Renal pelvis (tissue), 12 donors: ENCODE measurements at places on chromosomes 3 and 15. TPM values are rescaled to one million over a fixed set of nuclear protein-coding genes. Genes with fewer than 3 reads are reported as not detected.

GRCh38 chr3:104610730-104611652 is 755.7 kb upstream of the ALCAM start:
- no peak for DNase-seq

- no peak for DNase-seq
Observed at GRCh38 chr15:83487519-83487918, 40.4 kb downstream of the SH3GL3 start.

DNA sequence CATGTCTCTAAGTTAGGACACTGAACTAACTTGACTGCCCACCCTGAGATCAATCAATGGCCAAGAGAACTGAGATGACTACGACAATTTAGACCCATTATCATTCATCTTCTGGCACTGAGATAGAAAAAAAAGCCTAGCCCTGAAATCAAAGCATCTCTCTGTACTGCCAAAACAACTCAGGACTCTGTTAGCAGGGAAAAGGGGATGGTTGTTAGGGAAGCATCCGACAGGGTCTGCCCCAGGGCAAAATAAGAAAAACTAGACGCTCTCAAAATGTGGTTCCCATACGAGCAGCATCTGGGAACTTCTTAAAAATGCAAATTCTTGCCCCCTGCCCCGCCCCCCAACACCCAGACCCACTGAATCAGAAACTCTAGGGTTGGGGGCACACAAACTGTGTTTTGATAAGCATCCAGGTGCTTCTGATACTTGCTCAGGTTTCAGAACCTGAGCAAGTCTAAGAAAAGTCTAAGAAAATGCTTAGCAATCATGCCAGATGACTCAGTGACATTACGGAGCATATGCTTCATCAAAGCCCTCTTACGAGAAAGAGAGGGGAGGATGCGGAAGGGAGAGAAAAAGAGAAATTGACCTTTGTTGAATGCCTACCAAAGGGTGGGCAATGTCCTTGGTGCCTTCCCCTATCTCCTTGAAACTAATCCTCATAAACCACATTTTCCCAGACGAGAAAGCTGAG is 172.8 kb upstream of the HES1 start:
- no peak for DNase-seq

GRCh38 chr15:36688310-36689011 is 109.0 kb downstream of the CDIN1 start:
- no peak for DNase-seq

The SEC62 gene
- 176 TPM for polyA plus RNA-seq

GRCh38 chr3:184323696-184324095 is 9.3 kb downstream of the EIF4G1 start:
- DNase-seq: no peak

- no peak for DNase-seq
Observed at GRCh38 chr15:77722759-77723460, 90.2 kb upstream of the LINGO1 start.

The CPEB1 gene
- polyA plus RNA-seq: 2.3 TPM

DNA sequence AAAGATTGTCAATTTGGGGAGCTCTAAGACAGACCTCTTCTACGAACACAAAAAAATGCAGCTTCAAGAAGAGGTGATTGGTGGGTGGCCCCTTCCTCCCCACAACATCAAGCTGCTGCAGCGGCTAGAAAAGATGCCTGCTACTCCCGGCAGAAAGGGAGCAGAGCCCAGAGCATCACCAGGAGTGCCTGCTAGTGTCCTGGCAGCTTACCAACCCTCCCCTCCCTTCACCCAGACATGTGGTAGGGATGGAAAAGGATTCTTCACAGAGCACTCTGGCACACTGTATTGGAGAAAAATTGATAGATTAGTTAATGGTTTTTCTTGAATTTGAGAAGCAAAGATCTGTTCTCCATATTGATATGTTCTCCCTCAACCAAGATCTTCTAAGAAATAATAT is 10.8 kb downstream of the IP6K1 start:
- no peak for DNase-seq

The STAB1 gene
- 46.6 TPM for polyA plus RNA-seq

- no peak for DNase-seq
Observed at GRCh38 chr15:91358405-91358804, 258.3 kb downstream of the SV2B start.

- DNase-seq: no peak
Observed at GRCh38 chr3:142046320-142047020, 102.9 kb downstream of the TFDP2 start.

DNA sequence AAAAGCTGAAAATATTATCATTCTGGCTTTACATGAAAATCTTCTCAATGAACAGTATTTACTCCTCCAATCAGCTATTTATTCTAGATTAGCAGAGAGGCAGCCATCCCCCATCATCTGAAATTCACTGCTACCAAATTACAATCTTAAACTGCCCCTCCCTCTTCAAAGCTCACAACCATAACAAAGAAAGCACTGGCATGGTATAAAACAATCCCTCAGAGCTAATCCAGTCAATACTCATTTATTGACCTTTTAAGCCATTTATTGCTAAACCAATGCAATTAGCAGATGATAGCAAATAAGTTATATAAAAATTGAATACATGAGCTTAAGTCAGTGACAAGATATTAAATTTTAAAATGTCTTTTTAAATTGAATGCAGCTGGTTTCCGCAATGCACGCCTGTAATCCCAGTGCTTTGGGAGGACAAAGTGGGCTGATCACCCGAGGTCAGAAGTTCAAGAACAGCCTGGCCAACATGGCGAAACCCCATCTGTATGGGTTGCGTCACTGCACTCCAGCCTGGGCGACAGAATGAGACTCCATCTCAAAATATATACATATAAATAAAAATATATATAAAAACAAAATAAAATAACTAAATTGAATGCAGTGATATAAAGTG is 12.1 kb downstream of the SLC4A7 start:
- no peak for DNase-seq

- no peak for DNase-seq
Observed at GRCh38 chr15:89163271-89164055, 57.9 kb downstream of the RLBP1 start.

DNA sequence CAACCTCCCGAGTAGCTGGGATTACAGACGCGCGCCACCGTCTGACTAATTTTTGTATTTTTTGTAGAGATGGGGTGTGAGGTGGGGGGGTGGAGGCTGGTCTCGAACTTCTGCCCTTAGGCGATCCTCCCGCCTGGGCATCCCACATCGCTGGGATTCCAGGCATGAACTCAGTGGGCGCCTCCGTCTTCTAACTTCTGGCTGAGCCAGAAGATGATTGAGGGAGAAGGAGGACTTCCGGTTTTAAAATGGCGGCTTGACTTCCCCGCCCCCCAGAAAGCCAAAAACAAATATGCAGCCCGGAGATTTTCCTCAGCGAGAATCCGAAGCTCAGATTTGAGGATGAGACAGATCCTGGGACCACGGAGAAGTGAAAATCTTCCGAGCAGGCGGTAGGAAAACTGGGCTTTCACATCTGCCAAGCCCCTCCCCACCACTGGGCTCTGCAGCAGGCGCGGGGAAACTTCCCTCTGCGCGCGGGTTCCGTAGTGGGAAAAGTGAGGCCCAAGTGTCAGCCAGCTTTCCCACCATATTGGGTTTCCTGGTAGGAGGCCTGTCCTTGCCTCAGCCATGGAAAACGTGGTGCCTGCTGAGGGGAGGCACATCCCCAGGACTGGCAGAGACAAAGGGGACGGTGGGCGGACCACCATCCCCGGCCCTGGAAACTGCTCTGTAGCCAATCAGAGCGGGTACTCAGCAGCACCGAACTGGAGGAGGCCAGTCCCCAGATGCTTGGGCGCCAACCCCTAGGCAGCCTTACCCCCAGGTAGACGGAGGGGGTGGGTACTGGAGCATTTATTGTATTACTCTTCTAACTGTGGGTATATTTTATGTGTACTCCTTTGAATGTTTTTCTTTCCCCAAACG is 17.3 kb downstream of the CHST14 start:
- DNase-seq: no peak

DNA sequence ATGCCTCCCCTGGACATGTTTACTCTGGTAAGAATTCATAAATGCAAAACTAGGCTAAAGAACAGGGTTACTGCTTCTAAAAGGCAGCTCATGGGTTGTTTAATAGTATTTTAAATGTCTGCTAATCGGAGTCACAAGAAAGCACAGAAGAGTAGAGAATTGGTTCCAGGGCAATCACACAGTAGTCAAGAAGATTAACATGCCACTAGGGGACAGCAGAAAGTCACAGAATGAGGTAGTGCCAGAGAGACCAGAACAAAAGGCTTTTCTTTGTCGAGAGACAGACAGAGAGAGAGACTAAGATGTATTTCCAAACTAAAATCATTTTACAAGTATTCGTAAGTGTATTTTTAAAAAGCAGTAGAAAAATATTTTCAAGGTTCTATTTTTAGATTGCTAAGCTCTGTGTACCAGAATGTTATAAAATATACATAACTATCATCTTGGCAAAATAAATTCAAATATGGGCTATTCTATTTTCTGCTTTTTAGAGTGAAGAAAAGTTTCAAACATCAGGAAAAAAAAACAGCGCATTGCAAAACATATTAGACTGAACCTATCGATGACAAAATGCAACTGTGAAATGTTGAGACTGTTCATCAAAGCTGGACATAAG is 78.3 kb upstream of the CDIN1 start:
- DNase-seq: peak; percentile 89

- DNase-seq: no peak
Observed at GRCh38 chr15:56893364-56893678, 25.1 kb upstream of the TCF12 start.

DNA sequence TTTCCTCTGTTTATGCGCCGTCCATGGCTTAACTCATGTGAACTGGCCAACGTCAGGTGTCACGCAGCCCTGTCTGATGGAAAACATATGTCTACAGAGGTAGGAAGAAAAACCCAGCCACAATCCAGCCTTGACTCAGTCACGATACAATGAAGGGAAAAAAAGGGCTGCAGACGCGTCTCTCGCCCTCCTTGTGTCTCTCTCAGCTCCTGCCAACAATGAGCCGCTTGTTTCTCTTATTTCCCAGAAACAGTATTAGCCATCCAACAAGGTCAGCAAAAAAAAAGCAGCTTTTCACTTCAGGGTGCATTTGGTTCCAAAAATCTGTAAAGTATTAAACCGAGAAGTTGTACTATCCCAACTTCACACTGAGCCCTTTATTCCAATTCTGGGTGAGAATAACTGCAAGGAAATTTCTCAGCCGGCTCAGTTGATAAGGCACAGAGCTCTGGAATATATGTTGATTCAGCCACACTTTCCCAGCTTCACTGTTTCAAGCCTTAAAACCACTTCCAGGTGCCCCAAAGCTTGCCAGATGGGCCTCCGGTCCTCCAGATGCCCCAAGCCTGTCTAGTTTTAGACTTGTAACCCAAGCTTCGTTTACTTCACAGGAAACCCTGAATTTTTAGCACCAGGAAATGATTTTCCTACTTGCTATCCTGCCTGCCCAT is 79.4 kb downstream of the TM4SF4 start:
- no peak for DNase-seq

DNA sequence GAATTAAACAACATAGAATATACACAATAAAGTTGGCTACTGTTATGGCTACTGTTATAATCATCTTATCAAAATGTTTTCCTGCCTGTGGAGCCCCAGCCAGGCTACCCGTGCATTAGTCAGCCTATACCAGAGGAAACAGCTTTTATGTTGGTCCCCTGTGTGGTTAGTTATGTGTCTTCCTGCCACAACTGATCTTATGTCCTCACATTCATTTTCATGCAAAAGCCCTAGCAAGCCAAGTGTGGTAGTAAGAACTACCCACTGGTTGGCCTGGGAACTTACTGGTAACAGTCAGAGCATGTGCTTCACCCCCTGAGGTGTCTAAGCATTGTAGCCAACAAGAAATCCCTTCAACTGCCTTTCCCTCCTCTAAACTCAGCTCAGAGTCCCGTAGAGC is 21.8 kb downstream of the MGLL start:
- DNase-seq: no peak

The NRG4 gene
- 10.0 TPM for polyA plus RNA-seq

The FBXL2 gene
- 25.3 TPM for polyA plus RNA-seq

DNA sequence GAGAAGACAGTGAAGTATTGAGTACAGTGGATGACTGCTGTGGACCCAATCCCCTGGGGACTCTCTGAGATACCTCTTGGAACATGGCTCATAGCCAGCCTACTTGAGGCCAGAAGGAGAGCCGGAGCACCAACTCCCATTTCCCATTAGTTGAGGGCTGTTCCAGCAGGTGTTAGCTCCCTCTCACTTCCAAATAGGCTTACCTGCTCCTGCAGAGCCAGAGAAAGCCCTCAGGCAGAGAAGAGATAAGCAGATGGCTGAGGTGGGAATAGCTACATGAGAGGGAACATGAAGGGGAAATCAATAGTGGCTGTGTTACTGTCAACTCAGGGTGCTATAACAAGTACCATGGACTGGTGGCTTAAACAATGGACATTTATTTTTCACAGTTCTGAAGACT is 4.6 kb upstream of the CCK start:
- no peak for DNase-seq

DNA sequence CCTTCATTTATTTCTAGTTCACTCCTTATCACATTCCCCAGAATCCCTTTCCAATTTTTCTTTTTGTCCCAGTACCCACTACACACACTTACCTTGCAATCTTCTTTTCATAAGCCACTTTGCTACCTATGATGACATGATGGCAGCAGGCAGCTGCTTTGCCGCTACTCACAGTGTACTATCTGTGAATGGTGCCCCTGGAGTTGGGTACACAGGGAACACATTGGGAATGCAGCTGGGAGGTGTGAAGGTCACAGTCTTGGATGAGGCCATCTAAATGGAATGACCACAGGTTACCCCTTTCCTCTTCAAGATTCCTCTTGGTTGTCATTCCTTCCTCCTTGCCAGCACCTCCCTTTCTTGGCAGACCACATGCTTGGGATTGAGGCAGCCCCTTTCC is 20.8 kb upstream of the TNIK start:
- no peak for DNase-seq

DNA sequence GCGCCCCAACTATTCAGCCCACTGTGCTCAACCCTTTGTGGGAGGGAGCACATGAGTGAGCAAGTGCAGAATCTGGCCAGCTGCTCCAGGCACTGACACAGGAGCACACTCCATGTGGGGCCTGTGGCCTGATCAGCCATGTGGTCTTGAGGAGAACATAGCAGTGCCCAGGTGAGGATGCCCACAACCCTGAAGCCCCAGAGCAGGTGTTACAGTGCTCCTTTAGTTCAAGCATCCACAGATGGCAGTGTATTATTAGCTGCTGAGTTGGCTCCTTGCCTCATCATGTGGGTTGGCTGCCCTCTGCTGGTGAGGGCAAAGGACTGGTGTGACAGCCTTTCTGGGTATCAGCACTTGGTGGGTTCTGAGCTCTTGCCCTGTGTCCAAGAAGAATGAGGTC is 1588.2 kb downstream of the SI start:
- DNase-seq: no peak

DNA sequence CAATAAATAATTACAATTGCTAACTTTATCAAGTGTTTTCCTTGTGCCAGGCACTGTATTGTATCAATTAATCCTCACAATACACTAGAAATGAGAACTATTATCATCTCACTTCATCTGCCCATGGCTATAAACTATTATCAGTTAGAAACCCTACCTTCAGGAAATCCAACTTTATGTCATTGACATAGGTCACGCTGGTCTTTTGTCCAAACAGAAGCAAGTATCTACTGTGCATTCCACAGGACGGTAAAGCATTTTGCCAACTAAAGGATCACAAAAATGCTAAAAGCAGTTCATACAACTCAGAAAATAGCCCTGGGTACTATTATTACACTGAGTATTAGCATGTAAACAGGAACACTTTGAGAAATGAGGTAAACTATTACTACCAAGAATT is 9.6 kb downstream of the DENND6A start:
- DNase-seq: no peak
